ENCODE measurements at places on chromosomes 13 and 19. TPM values are rescaled to one million over a fixed set of nuclear protein-coding genes. Genes with fewer than 3 reads are reported as not detected.

The SIGLECL1 gene
- total RNA-seq: not detected

The RFPL4A gene
- total RNA-seq: not detected

The KIR2DL3 gene
- not detected for total RNA-seq

The KLK15 gene
- not detected for total RNA-seq

The PROSER1 gene
- 74.3 TPM for total RNA-seq

The OR7C1 gene
- not detected for total RNA-seq

The KLK10 gene
- 3.2 TPM for total RNA-seq

The AZU1 gene
- 3.3 TPM for total RNA-seq

The MED16 gene
- 88.8 TPM for total RNA-seq

The CYP4F3 gene
- total RNA-seq: 0.14 TPM

The NAXD gene
- total RNA-seq: 26.8 TPM

The ZNF555 gene
- total RNA-seq: 6.6 TPM

The CRLF1 gene
- total RNA-seq: 55.8 TPM

The GJB2 gene
- not detected for total RNA-seq

The TYROBP gene
- total RNA-seq: 0.46 TPM

The SOX1 gene
- 0.18 TPM for total RNA-seq

The TEX29 gene
- total RNA-seq: 0.37 TPM

The CYP2F1 gene
- total RNA-seq: 1.3 TPM

The TMEM59L gene
- 30.0 TPM for total RNA-seq

The CALR3 gene
- 0.50 TPM for total RNA-seq

The RPS5 gene
- 1,501 TPM for total RNA-seq

The CILP2 gene
- 10.6 TPM for total RNA-seq

The PLK5 gene
- total RNA-seq: 0.60 TPM

The MBD3L2 gene
- total RNA-seq: not detected

The OR4F17 gene
- total RNA-seq: 0.25 TPM

The ZNF66 gene
- 34.8 TPM for total RNA-seq

The CTXN1 gene
- 48.2 TPM for total RNA-seq

The LILRA1 gene
- total RNA-seq: not detected

The FLT3 gene
- 0.16 TPM for total RNA-seq

The DLL3 gene
- total RNA-seq: 23.9 TPM

The SRRM5 gene
- 0.42 TPM for total RNA-seq

The NCR1 gene
- total RNA-seq: 4.3 TPM

The CEACAM7 gene
- total RNA-seq: 0.21 TPM

The LILRB3 gene
- total RNA-seq: not detected

The NLRP7 gene
- total RNA-seq: 5.0 TPM

The ACTN4 gene
- total RNA-seq: 484 TPM

The MEF2B gene
- total RNA-seq: 1.3 TPM
